ENCODE measurements at places on chromosomes 6 and 20.

- DNase-seq, result no peak
Measured at GRCh38 chr20:14543040-14543439, 205.6 kb upstream of the FLRT3 start.

- peak; percentile 3 for DNase-seq
Measured at GRCh38 chr6:97630604-97631003, 347.6 kb upstream of the MMS22L start.

DNA sequence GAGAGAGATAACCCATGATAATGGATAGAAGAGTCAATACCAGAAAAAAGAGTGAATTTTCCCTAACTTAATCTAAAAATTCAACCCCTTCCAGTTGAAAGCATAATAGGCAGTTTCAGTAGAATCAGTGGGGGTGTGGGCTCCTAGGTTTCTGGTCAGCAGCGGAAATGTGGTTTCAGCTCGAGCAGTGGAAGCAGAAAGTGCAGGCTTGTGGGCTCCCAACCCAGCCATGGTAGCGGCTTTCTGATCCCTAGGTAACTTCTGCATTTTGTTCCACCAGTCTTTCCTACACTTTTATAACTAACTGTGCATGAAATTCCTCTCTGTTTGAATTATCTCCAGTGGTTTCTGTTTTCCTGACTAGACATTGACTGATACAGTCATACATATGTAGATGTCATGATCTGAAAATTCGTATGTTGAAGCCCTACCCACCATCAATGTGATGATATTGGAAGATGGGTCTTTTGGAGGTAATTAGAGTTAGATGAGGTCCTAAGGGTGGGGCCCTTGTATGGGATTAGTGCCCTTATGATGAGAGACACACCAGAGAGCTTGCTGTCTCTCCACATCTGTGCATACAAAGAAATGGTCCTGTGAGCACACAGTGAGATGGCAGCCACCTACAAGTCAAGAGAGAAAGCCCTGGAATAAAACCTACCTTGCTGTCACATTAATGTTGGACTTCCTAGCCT is 6.5 kb upstream of the DDO start:
- no peak for DNase-seq

GRCh38 chr6:140849456-140849855 is 1283.3 kb upstream of the GJE1 start:
- no peak for DNase-seq

- peak; percentile 99 for DNase-seq
Measured at GRCh38 chr20:33789109-33789857, 21.9 kb upstream of the CHMP4B start.

DNA sequence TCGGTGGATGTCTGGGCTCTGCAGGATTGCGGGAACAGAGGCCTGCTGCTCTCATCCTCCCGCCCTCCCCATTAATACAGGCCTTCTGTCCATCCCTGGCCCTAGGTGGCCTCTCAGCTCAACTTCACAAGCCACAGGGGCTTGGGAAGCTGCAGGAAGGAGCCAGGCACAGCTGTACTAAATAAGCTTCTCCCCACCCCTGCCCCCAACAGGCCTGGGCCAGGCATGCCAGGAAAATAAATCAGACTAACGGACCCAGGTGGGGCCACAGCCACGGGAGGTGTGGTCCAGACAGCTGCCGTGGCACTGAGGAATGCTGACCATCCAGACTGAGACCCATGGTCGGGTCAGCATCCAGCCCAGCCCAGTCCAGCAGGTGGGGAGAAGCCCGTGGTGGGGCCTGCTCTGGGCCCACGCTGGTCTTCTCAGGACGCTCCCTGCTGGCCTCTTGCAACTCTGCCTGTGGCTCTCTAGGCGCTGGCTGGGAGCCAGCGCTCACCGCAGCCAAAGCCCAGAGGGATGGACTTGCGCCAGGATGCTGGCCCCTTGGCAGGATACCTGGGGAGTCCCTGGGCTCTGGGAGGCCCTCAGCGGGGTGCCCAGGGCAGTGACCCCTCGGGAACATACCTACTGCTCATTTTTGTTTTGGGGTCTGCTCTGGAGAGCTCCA is 8.6 kb upstream of the YTHDF1 start:
- DNase-seq, result peak; percentile 92

GRCh38 chr20:9590189-9590588 is 75.8 kb downstream of the LAMP5 start:
- DNase-seq, result no peak

GRCh38 chr6:139149383-139149782 is 14.5 kb downstream of the HECA start:
- DNase-seq, result no peak

DNA sequence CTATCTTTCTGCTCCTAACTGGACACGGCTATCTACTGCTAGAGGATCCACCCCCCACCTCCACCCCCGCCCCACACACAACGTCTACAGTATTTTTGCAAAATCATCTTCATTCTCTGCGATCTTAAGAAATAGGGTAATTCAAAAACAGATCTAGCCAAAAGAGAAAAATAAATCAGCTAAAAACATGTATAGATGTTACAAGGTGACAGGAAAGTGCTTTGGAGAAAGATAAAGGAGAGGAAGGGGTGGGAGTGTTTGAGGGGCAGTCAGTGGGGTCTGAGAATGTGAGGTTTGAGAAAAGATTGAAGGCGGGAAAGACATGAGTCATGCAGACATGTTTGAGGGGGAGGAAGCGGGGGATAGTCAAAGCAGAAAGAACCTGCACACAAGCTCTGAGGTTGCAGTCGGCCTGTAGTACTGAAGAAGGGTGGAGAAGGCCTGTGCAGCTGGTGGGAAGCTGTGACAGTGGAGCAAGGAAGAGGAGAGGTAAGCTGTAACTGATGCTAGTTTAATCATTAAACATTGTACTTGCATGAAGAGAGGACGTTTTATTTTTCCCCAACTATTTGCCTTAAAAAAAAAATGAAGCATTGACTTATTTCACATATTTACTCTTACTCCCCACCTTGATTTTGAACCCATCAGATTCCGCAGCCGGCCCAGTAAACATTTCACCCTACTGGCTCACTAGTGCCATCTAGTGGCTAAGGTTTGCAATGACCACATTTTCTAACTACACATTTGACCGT is 332.6 kb downstream of the ADGRB3 start:
- peak; percentile 41 for DNase-seq

DNA sequence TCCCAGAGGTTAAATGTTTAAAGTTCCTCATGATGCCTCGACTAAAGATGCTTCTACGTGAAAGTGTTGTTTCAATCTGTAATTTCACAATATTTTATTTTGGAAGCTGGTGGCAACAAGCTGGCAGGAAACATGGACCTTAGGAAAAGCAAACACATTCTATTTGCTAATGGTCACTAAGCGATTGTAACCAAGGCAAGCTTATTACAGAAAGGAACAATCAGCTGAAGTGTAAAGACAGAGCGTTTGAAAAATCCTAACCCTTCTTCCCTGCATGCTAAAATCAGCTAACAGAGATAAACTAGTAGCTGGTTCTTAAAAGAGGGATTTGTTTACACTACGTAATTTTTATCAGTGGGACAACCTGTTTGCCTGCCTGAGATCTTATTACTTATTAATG is 50.0 kb downstream of the IL20RA start:
- no peak for DNase-seq

DNA sequence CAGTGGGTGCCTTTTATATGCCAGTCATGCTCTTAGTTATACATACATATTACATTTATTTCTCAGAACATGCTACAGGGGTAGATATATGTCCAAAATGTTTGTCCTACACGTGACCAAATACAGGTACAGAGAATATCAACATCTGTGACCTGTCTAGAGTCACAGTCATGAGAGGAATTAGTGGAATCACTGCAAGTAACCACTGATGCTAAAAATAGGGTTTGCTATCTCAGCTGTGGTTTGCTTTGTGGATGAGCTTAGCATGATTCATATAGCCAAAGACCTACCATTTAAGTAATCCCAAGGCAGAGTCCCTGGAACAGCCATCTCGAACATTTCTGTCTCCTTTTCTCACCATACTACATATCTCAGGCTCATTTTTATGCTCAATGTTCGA is 32.3 kb downstream of the GSTA3 start:
- peak; percentile 90 for DNase-seq

DNA sequence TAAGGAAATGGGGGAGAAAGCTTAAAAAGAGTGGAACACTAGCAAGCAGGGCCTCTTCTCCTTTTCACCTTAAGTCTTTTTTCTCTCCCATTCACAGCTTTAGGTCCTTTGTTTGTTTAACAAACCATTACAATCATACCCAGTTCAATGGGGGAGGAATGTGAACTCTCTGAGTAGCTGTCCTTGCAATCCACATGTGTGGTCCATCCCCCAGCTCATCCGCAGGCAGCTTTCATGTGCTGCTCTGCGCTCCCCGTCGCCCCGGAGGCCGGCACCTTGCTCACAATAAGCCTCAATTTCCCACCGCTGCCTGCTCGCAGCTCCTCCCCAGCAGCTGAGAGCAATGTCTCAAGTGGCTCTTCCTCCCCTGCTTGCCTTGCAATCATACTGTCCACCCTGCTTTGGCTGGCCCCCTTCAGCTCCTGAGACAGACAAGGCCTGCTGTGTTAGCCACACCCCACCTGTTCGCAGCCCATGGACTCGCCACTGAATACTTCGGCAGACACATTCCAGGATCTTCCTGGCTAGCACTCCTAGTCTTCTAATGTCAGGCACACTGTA is 49.1 kb downstream of the PLAGL1 start:
- DNase-seq, result no peak

- no peak for DNase-seq
Measured at GRCh38 chr6:82987951-82988350, 77.7 kb downstream of the UBE3D start.

- no peak for DNase-seq
Measured at GRCh38 chr6:5899216-5900045, 107.3 kb downstream of the NRN1 start.

DNA sequence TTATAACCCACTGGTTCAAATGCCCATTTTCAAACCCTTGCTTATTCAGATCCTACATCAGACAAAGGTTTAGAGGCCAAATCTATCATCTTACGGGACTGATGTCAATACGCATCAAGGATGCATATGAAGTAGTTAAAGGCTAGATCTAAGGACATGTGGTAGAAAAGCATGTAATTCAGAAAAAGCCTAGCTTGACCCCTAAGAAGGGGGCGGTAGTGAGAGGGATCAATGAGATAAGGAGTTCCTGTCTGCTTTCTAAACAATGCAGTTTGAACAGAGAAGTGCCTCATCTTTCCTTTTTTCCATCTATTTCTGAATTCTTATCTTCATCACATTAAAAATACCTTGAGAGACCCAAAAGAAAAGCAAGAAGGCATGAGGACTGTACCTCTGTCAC is 237.7 kb downstream of the ARHGAP18 start:
- no peak for DNase-seq

- DNase-seq, result peak; percentile 26
Measured at GRCh38 chr6:155221086-155221485, 42.7 kb upstream of the CLDN20 start.

DNA sequence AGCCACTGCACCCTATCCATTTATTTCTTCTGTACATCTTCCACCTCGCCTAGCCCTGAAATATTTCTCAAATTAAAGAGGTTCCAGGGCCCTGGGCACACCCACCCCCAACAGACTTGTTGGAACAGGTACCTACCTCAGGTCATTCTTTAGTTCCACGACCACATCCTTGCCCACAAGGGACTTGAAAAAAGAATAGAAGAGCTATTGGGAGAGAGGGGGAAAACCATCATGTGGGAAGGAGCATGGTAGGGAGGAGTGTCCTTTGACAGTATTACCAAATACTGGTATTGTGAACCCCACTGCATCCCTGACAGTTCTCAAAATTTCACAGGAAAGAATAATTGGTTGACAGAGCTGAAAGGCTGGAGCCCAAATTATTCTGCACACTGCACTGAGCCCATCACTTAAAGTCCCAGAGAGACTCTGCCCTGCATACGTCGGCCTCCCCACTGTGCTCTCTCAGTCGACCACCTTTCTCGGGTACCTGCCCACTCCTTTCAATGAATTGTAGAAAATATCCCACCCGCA is 762 bp downstream of the LSM2 start:
- DNase-seq, result no peak

- no peak for DNase-seq
Measured at GRCh38 chr6:43836507-43837240, 66.7 kb downstream of the VEGFA start.

GRCh38 chr6:45920819-45921511 is 94.7 kb downstream of the CLIC5 start:
- no peak for DNase-seq

DNA sequence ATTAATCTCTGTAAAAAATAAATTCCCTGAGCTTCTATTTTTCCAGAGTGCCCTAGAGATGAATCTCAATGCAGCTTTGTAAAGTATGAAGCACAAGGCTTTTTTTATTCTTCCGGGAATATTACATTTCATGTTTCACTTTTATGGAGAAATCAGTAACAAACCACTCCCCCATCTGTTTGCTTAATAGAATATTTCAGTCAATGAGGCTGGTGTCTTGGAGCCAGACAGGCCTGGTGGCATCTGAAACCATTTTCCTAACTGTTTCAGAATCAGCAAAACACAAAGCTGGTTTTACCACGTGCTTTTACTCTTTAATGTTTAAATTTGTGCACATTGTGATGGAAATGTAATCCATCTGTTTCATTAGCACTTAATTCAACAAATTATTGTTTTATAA is 400.8 kb upstream of the HSF2 start:
- no peak for DNase-seq

DNA sequence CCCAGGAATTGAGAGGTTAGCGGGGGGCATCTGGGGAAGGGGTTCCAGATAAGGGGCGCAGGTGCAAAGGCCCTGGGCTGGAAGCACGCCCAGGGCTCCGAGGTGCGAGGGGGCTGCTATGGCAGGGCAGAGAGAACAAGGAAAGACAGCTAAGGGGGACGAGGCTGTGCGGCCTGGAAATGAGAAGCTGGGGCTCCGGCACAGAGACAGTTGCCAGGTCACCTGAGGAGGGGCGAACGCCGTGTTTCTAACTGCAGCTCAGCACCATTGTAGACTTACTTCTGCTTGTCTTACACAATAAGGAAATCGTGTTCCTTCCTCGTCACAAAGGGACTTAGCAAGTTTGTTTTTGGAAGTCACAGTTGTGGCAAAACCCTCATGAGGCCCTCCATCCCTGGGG is 68.9 kb upstream of the TBXT start:
- no peak for DNase-seq

GRCh38 chr20:37426106-37426505 is 80.2 kb downstream of the SRC start:
- DNase-seq, result no peak

GRCh38 chr6:115887891-115888290 is 172.8 kb downstream of the FRK start:
- DNase-seq, result no peak

DNA sequence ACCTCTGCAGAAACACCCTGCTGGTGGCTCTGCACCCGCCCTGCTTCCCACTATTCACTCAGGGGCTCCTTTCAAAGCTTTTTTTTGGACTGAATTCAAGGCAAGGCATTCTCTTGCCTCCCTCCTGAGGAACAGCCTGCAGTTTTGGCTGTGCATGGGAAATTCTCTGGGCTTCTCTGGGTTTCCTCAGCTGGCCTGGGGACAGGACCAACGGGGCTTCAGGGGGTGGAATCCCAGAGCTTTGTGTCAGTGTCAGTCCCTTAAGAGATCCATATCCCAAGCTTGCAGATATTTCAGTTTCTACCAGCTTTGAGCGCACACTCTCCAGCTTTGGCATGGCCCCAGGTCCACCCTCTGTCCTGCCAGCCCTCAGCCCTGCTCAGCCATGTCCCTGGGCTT is 2.0 kb downstream of the SCRT2 start:
- DNase-seq, result no peak
